ENCODE measurements at places on chromosomes 6 and 20. TPM values are rescaled to one million over a fixed set of nuclear protein-coding genes. Genes with fewer than 3 reads are reported as not detected.

PPIL6 gene
- total RNA-seq, result 2.9 TPM

PABPC1L gene
- 19.2 TPM for total RNA-seq

PHACTR2 gene
- total RNA-seq, result 33.9 TPM

FAM217A gene
- not detected for total RNA-seq

HLA-DRB1 gene
- total RNA-seq, result not detected

CD109 gene
- 58.7 TPM for total RNA-seq

RSPO4 gene
- not detected for total RNA-seq

KIAA1755 gene
- total RNA-seq, result 0.65 TPM

GPLD1 gene
- 0.32 TPM for total RNA-seq

SLC22A3 gene
- total RNA-seq, result 142 TPM

SKIC2 gene
- 63.7 TPM for total RNA-seq

MICB gene
- total RNA-seq, result 6.5 TPM

SMOC2 gene
- not detected for total RNA-seq

HIVEP1 gene
- 20.4 TPM for total RNA-seq

CD40 gene
- 2.0 TPM for total RNA-seq

NTSR1 gene
- total RNA-seq, result 1.9 TPM

Data from smooth muscle cell of the umbilical artery (primary cell).